ENCODE measurements at places on chromosomes 11 and 22. TPM values are rescaled to one million over a fixed set of nuclear protein-coding genes. Genes with fewer than 3 reads are reported as not detected.

DNA sequence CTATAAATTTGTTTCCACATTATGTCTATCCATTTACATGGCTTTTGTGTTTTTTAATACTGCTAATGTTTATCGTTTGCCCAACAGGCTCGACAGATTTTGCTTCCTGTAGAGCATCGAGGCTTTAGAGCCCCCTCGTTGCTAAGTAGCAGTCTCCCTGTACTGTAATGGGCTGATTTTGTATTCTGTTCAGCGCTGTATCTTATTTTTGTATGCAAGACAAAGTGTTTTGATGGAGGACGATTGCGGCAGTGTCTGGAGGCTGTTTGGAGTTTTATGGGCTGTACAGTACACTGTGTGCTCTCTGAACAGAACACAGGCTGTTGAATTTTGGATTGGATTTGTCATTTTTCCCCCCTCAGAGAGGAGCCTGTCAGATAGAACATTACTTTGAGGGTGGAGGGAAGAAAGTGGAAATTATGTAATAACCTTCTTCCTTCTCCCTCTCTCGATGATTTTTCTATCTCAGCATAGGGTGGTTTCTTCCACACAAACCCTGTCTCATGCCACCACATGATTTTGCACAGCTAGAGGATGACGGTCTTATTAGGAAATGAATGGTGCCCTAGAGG, 104.4 kb downstream of the ZBTB16 start:
- H3K4me1 ChIP-seq = peaks cover 63% of the 10 kb centered on the region
- no peak for DNase-seq
- no peak overlapping the region for H3K27ac ChIP-seq
- peak overlapping the region; percentile 73 for H3K4me3 ChIP-seq
- H3K27me3 ChIP-seq = peaks cover 55% of the 10 kb centered on the region

- H3K36me3 ChIP-seq = no peaks in the 10 kb centered on the region
- peaks cover 6% of the 10 kb centered on the region for H3K4me1 ChIP-seq
- H3K27me3 ChIP-seq = peaks cover 53% of the 10 kb centered on the region
- no peak for DNase-seq
- H3K27ac ChIP-seq = no peak overlapping the region
Measured at GRCh38 chr11:69705351-69705811, 1.6 kb upstream of the FGF19 start.

- peak; percentile 12 for DNase-seq
- no peak overlapping the region for H3K27ac ChIP-seq
- peaks cover 5% of the 10 kb centered on the region for H3K4me1 ChIP-seq
- no peaks in the 10 kb centered on the region for H3K36me3 ChIP-seq
Measured at GRCh38 chr22:44753189-44754042, 1.0 kb downstream of the ARHGAP8 start.

MMP8 gene
- total RNA-seq = not detected

SRRD gene
- 20.0 TPM for total RNA-seq

- peaks cover 6% of the 10 kb centered on the region for H3K4me1 ChIP-seq
- H3K27ac ChIP-seq = no peak overlapping the region
- H3K27me3 ChIP-seq = peaks cover 52% of the 10 kb centered on the region
- H3K36me3 ChIP-seq = no peaks in the 10 kb centered on the region
- H3K4me3 ChIP-seq = no peak overlapping the region
Measured at GRCh38 chr11:44731685-44732430, 5.1 kb downstream of the TSPAN18 start.

DNA sequence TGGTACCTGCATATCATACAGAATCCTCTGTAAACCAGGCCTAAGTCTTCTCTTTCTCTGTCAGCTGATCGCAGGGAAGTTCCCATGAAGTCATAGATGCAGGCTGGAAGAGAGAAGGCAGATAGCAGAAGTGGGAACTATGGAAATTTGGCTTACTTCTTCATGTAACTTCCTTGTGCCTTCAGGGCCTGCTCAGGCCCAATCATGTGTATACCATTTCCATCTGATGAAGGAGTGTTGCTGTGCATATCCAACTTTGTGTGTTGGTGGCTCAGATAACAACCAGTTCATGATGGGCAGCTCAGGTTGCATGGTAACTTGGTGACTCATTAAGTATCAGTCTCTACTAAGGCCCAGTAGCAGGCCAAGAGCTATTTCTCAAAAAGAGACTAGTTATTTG, 53.1 kb upstream of the CEP295 start:
- no peaks in the 10 kb centered on the region for H3K4me1 ChIP-seq
- no peak for DNase-seq
- no peak overlapping the region for H3K4me3 ChIP-seq
- H3K36me3 ChIP-seq = no peaks in the 10 kb centered on the region
- H3K27ac ChIP-seq = no peak overlapping the region
